ENCODE measurements at places on chromosomes 4 and X.
A peak's percentile ranks its signal among the peaks of the same experiment; 100 is the strongest.

- DNase-seq = no peak
These were observed 36.7 kb upstream of the STPG2 start for GRCh38 chr4:98179951-98180350.

GRCh38 chr4:17188125-17188524 lies 289.7 kb upstream of the LDB2 start:
- DNase-seq = no peak

- no peak for DNase-seq
These were observed 9.5 kb downstream of the HPGDS start for GRCh38 chr4:94332983-94333590.

DNA sequence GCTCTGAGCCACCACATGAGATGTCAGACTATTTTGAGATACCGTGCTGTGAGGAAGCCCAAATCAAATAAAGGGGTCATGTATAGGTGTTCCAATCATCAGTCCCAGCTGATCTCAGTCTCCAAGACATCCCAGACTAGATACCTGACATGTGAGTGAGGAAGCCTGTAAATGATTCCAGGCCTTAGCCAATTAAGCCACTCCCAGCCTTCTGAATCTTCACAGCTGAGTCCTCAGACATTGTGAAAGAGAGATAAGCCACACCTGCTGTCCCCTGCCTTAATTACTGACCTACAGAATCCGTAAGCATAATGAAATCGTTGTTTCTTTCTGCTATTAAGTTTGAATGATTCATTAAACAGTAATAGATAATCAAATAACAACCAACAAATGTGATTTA lies 671.4 kb downstream of the ZNF674 start:
- no peak for DNase-seq

GRCh38 chr4:85928775-85929591 lies 430.9 kb downstream of the MAPK10 start:
- DNase-seq = no peak

GRCh38 chr4:72468904-72469502 lies 100.0 kb downstream of the ADAMTS3 start:
- DNase-seq = no peak

DNA sequence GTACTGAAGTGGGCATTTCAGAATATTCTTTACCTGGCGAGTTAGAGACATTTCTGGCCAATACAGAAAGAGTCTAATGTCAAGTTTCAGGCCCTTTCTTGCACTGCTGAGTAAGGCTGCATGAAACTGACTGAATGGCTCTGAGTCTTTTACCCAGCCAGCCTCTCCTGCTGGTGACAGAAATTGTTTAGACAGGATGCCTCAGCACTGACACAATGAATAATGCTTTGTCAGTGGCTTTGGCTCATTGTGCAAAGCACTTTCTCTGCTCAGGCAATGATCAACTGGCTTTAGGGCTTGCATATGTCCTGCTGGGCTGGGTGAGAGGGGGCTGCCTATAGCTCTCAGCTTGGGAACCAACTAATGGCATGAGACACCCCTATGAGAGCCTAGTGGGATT lies 45.5 kb downstream of the CLNK start:
- DNase-seq = no peak

- no peak for DNase-seq
These were observed 75.4 kb upstream of the PACRGL start for GRCh38 chr4:20624793-20625374.

GRCh38 chr4:119744580-119744979 lies 116.0 kb upstream of the PDE5A start:
- DNase-seq = no peak

- no peak for DNase-seq
These were observed 219.1 kb downstream of the GC start for GRCh38 chr4:71564775-71565174.

DNA sequence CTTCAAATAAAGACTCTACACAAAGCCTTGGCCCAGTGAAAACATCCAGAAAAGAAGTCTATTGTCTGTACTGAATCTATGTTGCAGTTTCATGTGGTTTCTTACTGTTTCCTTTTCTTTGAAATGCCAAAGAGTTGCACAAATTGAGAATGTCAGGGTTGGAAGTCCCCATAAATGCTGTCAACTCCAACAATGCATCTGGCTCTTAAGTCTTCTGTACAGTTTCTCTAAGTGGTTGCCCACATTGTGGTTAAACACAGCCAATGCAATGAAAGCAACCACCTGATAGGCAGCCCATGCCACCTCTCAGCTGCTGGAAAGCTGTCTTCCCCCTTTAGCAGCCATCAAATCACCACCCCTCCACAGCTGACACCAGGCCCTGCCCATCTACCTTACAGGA lies 67.2 kb upstream of the C1GALT1C1 start:
- DNase-seq = no peak

GRCh38 chr4:6002492-6002833 lies 15.8 kb downstream of the C4orf50 start:
- no peak for DNase-seq

- DNase-seq = peak; percentile 44
These were observed 1.6 kb downstream of the APBB2 start for GRCh38 chr4:41212616-41213203.

DNA sequence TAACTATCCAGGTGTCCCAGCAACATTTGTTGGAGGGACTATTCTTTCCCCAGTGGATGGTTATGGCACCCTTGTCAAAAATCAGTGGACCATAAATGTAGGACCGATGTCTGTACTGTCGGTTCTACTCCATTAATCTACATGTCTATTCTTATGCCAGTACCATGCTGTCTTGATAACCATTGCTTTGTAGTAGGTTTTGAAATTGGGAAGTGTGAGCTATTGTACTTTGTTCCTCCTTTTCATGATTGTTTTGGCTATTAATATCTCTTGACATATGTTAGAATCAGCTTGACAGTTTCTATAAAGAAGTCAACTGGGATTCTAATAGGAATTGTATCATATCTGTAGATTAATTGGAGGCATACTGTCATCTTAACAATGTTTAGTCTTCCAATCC lies 112.7 kb downstream of the HNRNPD start:
- DNase-seq = no peak

GRCh38 chr4:141240671-141241070 lies 20.0 kb downstream of the ZNF330 start:
- no peak for DNase-seq

DNA sequence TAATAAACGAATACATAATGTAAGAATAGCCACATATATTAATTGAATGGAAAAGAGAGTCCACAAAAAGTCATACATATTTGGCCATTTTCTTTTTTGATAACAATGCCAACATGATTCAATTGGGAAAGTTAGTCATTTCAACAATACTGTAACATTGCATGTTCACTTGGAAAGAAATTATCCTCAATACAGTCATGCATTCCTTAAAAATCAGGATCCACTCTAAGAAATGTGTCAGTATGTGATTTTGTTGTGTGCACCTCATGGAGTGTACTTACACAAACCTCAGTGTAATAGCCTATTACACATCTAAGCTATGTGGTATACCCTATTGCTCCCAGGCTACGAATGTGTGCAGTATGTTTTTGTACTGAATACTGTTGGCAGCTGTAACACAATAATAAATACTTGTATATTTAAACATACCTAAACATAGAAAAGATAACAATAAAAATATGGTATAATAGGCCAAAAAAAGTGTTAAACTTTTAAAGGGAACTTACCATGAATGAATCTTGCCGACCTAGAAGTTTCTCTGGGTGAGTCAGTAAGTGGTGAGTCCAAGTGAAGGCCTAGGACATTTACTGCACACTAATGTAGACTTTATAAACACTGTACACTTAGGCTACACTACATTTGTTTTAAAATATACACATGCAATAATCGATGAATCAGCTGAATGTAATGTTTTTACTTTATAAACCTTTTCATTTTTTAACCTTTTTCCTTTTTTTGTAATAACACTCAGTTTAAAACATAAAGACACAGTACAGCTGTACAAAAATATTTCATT lies 806.8 kb downstream of the PCDH18 start:
- DNase-seq = no peak

DNA sequence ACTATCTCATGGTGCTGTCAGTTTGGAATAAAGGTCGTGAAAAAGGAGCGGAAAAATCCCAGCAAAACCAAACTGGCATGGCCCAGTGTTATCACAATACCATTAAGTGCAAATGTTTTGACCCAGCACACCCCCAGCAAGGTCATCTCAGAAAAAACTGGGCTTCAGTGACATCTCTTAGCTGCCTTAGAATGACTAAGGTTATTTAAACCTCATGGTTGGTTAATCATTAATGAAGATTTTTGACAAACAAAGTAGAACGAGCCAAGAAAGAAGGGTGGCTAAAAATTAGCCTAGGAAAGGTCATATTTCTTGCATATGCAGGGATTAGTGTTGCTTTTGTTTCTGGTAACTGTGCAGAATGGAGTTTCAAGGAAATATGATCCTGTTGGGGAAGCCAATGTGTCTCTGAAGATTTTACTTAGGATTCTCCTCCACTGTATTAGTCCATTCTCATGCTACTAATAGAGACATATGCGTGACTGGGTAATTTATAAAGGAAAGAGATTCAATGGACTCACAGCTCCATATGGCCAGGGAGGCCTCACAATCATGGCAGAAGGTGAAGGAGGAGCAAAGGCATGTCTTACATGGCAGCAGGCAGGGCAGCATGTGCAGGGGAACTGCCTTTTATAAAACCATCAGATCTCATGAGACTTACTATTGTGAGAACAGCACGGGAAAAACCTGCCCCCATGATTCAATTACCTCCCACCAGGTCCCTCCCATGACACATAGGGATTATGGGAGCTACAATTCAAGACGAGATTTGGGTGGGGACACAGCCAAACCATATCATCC lies 83.5 kb downstream of the CHRNA9 start:
- DNase-seq = no peak

DNA sequence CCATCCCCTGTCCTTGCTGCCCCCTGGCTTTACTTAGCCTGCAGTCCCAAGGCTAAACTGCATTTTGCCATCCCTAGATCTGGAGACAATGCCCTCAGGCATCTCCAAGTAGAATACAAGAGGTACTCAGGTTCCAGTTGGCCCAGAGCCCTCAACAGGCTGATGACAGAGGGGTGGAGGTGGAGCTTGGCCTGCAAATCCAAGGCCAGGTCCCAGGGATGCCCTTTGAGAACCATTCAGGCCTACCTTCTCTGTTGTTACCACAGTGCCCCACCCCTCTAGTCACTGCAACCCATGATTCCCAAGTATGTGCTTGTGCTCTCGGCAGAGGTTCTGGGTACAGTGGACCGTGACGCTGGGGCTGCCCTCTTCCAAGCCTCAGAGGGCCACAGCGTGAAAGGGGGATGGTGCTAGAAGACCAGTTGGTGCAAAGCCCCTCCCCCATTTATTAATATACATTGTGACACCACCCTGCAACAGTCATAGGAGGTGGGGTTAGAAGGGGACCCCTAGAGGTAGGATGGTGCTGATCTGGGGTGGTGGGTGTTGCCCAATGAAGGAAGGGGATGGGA lies 6.4 kb upstream of the UBA1 start:
- DNase-seq = no peak

DNA sequence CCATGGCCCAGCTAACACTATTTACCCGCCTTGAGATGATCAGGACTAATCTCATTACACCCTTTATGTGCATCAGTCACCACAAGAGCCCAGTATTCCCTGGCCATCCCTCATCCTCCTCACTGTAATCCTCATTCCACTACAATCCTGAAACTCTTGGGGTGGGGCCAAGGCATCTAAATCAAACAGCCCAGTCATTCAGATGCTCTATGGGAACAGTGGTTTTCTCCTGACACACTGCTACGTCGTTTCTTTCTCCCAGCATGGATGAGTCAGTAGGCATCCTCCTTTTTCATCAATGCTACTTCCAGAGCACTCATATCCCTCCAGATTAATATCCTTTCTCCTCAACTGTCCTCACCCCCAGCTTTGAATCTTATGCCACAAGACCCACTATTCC lies 5.6 kb downstream of the SDAD1 start:
- no peak for DNase-seq

- DNase-seq = no peak
These were observed 181.3 kb upstream of the STK26 start for GRCh38 chrX:131841496-131842437.

DNA sequence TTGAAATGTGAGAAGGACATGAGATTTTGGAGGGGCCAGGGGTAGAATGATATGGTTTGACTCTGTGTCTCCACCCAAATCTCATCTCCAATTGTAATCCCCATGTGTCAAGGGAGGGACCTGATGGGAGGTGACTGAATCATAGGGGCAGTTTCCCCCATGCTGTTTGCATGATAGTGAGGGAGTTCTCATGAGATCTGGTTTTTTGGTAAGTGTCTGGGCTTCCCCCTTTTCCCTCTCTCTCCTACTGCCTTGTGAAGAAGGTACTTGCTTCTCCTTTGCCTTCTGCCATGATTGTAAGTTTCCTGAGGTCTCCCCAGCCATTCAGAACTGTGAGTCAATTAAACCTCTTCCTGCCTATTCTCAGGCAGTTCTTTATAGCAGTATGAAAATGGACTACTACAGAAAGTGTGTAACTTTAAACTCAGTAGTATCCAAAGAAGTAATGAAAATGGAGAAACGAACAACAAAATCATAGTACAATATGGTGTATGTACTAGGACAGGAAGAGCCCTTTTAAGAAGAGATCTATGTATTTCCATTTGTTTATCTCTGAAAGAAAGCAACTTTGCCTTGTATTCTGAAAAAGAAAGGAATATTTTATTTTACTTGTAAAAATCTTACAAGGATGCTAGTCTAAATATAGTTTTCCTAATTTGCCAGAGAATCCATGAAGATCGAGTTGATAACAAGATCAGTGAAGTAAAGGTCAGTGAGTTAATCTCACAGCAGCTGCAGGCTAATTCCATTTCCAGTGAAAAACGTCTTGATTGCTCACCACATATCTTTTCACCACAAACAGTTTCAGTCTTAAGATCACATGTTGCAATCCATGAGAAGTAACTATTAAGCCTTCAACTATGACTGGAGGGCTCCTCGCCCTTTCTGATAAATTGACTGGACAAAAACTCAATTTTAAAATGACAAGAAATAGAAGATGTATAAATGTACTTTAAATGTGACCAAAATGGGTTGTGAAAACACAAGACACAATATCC lies 20.5 kb downstream of the PKD2 start:
- DNase-seq = no peak

- DNase-seq = no peak
These were observed 406.1 kb upstream of the TRAM1L1 start for GRCh38 chr4:117491516-117491915.

- DNase-seq = no peak
These were observed 32.9 kb downstream of the USP9X start for GRCh38 chrX:41118156-41118555.

DNA sequence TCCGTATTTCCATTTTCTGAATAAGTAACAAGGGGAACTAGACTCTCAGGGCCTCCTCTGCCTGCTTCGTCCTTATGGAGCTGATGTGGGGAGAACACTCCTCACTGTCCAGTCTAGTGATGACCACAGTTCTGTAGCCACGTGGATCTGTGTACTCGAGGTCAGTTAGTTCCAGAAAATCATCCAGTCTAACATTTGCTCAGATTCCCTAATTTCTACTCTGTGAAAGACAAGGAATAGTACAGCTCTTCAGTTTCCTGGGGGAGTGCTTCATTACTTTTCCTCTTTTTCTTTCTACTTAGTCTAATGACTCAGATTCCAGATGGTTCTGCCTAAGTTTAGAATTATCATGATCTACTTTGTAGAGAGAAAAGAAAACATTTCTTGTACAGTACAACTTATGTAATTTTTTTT lies 82.6 kb downstream of the SORBS2 start:
- no peak for DNase-seq
